ENCODE measurements at places on chromosomes 2 and 18. TPM values are rescaled to one million over a fixed set of nuclear protein-coding genes. Genes with fewer than 3 reads are reported as not detected.

The CENPA gene
- total RNA-seq, result 4.3 TPM

The UGT1A3 gene
- total RNA-seq, result not detected

The SCN1A gene
- 0.04 TPM for total RNA-seq

The CD226 gene
- 0.53 TPM for total RNA-seq

The TCF7L1 gene
- 5.1 TPM for total RNA-seq

The RGPD3 gene
- total RNA-seq, result 0.44 TPM

The RAMP1 gene
- total RNA-seq, result 41.5 TPM

DNA sequence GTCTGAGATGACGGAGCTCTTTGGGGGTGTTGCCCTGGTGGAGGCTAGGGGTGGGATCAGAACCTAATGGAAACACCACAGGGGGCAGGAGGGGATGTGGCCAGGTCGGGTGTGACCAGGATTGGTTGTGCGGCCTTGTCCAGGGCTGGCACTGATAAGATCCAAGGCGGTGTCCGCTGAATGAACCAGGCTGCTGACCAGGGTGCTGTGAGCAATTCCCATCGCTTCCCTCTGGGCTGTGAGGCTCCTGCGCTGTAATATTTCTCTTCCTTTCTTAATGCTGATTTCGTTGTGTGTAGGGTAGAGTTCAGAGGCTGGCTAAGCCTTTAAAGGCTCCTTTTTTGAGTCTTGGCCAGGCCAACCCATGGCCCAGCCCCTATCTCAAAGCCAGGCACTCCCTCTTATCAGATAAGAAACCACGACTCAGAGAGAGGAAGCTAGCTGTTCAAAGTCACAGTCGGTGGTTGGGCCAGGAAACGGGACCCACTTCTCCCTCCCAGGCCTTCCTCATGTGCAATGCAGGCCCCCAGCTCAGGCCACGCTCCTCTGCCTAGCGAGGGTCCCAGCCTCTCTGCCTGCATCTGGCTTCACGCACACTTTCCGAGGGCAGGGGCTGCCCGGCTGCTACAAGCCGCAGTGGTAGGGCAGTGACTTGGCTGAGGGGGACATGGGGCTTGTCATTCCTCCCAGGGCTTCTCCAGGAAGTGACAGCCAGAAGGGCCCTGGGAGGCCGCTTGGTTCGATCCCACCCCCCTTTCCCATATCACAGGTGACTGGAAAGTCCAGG is 26.0 kb upstream of the FOSL2 start:
- H3K27me3 ChIP-seq, result no peaks in the 10 kb centered on the region
- peaks cover 47% of the 10 kb centered on the region for H3K4me1 ChIP-seq
- no peak overlapping the region for H3K27ac ChIP-seq
- no peak overlapping the region for H3K4me3 ChIP-seq
- H3K36me3 ChIP-seq, result no peaks in the 10 kb centered on the region
- no peak for DNase-seq

- H3K36me3 ChIP-seq, result peaks cover 19% of the 10 kb centered on the region
- DNase-seq, result peak; percentile 62
- H3K4me3 ChIP-seq, result no peak overlapping the region
- H3K27me3 ChIP-seq, result no peaks in the 10 kb centered on the region
- peak overlapping the region; percentile 6 for H3K27ac ChIP-seq
These were observed 176.0 kb downstream of the GFPT1 start for GRCh38 chr2:69211048-69211447.

DNA sequence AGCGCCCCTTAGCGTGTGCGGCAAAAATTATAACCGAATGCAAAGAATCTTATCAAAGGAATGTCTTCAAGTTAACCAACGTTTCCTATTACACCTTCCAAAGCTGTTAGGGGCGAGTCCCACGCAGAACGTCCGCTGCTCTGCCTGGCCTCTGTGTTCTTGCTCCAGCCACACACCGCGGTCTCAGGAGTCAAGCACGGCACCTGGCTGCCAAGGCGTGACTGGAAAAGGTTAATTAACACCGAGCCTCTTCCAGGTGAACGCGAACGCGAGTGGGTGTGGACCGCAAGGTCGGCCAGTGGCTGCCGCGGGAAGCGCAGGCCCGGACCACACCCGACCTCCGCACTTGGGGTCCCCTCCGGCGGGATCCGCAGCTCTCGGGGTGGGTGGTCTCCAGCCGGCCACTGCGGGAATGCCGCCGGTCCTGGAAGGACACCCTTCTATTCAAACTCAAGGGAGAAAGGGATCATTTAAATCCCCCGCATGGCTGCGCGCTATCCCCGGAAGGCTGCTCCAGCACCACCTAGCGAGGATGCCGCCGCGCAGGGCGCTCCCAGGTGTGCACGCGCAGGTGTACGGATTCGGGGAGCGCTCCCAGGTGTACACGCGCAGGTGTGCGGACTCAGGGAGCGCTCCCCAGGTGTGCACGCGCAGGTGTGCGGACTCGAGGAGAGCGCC is 830 bp downstream of the CYB5A start:
- peaks cover 12% of the 10 kb centered on the region for H3K4me1 ChIP-seq
- no peak for DNase-seq
- no peaks in the 10 kb centered on the region for H3K36me3 ChIP-seq
- no peaks in the 10 kb centered on the region for H3K27me3 ChIP-seq
- peak overlapping the region; percentile 92 for H3K4me3 ChIP-seq
- H3K27ac ChIP-seq, result no peak overlapping the region

DNA sequence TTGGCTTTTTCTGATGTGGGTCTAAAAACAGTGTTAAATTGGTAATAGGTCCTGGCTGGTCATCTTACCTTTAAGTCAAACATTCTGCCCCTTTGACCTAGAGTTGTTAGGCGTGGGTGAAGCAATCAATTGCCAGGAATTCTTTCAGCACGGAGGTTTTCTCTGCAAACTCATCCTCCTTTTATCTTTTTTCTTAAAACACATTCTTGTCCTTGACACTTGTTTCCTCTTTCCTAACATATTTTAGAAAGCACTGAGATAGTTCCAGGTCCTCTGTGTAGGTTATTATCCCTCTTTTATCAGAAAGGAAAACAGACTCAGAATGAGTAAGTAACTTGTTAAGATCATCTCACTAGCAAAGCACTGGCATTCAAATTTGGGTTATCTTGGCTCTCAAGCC is 18.6 kb upstream of the AP1S3 start:
- no peaks in the 10 kb centered on the region for H3K27me3 ChIP-seq
- no peak for DNase-seq
- H3K4me1 ChIP-seq, result no peaks in the 10 kb centered on the region

GRCh38 chr2:63792530-63792929 is 49.2 kb upstream of the UGP2 start:
- H3K4me3 ChIP-seq, result no peak overlapping the region
- no peak for DNase-seq
- no peaks in the 10 kb centered on the region for H3K27me3 ChIP-seq
- peaks cover 8% of the 10 kb centered on the region for H3K4me1 ChIP-seq

GRCh38 chr2:39419282-39420223 is 17.5 kb downstream of the MAP4K3 start:
- H3K27me3 ChIP-seq, result no peaks in the 10 kb centered on the region
- DNase-seq, result no peak
- H3K27ac ChIP-seq, result no peak overlapping the region
- H3K36me3 ChIP-seq, result peaks cover 2% of the 10 kb centered on the region
- H3K4me3 ChIP-seq, result no peak overlapping the region

GRCh38 chr2:4915357-4915756 is 776.8 kb upstream of the SOX11 start:
- H3K27me3 ChIP-seq, result no peaks in the 10 kb centered on the region
- no peak overlapping the region for H3K4me3 ChIP-seq
- H3K27ac ChIP-seq, result no peak overlapping the region
- peak; percentile 21 for DNase-seq

DNA sequence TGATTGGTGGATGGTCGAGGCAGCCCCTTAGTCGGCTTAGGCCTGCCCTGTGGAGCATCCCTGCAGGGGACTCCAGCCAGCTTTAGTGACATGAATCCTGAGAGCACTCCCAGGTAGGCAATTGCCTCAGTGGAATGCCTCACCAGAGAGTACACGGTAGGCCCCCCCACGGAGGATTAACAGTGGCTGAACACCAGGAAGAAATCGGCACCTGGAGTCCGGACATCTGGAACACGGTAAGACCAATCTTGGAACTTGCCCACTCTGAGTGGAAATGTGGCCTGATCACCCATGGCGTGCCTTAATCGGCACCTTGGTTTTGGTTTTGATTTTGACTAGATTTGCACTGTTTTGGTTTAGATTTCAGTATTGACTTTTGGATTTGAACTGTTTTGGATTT is 326.2 kb upstream of the NCKAP5 start:
- H3K27me3 ChIP-seq, result peaks cover 4% of the 10 kb centered on the region

DNA sequence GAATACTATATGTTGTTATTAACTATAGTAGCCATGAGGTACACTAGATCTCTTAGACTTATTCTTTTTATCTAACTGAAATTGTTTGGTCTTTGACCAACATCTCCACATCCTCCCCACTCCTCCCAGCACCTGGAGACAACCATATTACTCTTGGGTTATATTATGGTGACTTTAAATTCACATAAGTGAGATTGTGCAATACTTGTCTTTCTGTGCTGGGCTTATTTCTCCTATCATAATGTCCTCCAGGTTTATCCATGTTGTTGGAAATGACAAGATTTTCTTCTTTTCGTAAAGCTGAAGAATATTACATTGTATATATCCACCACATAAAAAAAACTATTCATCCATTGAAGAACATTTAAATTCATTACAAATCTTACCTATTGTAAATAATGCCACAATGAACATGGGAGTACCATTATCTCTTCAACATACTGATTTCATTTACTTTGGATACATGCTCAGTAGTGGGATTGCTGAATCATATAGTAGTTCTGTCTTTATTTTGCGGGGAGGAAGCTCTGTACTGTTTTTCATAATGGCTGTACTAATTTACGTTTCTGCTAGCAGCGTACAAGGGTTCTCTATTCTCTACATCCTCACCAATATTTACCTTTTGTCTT is 159.2 kb upstream of the SCN7A start:
- H3K36me3 ChIP-seq, result no peaks in the 10 kb centered on the region
- DNase-seq, result no peak
- no peak overlapping the region for H3K27ac ChIP-seq

GRCh38 chr2:212644195-212644837 is 105.7 kb upstream of the ERBB4 start:
- H3K36me3 ChIP-seq, result no peaks in the 10 kb centered on the region
- no peak overlapping the region for H3K27ac ChIP-seq
- no peak for DNase-seq
- H3K4me1 ChIP-seq, result no peaks in the 10 kb centered on the region
- no peaks in the 10 kb centered on the region for H3K27me3 ChIP-seq

GRCh38 chr2:41644936-41645335 is 402.9 kb upstream of the PKDCC start:
- H3K4me1 ChIP-seq, result no peaks in the 10 kb centered on the region
- no peaks in the 10 kb centered on the region for H3K36me3 ChIP-seq
- H3K27me3 ChIP-seq, result no peaks in the 10 kb centered on the region
- no peak for DNase-seq
- no peak overlapping the region for H3K27ac ChIP-seq

DNA sequence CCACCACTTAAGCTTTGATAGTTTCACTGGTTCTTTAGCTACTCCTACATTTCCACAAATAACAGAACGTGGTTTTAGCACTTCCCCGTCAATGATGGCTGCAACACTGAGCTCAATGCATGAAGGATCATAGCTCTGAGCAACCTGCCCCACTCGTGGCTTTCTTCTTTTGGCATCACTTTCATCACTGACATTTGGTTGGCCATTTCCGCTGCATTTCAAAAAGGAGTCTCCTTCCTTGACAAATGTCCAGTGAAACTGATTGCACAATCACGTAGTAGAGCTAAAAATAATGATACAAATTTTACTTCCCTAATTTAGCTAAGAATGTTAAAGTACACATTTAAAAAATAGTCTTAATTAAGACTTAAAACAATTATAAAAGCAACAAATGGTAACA is 205.2 kb upstream of the HDAC4 start:
- peak; percentile 63 for DNase-seq
- H3K4me3 ChIP-seq, result no peak overlapping the region
- no peaks in the 10 kb centered on the region for H3K36me3 ChIP-seq
- peaks cover 8% of the 10 kb centered on the region for H3K4me1 ChIP-seq

- no peaks in the 10 kb centered on the region for H3K36me3 ChIP-seq
- no peak for DNase-seq
- H3K4me1 ChIP-seq, result no peaks in the 10 kb centered on the region
- no peaks in the 10 kb centered on the region for H3K27me3 ChIP-seq
- H3K4me3 ChIP-seq, result no peak overlapping the region
These were observed 145.0 kb downstream of the ZBTB7C start for GRCh38 chr18:48263914-48264902.

DNA sequence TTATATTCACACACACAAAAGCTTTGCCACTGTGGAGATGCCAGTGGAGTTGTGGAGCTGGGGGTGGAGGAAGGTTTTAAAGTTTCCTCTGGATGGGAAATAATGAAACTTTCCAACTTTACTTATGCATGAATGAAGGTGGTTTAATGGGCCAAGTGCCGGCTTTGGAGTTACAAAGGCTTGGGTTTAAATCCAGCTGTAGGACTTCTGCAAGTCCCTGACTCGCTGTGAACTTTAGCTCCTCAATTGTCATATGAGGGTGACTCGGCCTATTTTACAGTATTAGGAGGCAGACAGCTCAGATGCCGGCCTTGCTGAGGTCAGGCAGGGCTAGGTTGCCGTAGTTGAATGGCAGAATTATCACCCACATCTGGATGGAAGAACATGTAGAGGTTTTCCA is 415.8 kb upstream of the TRIB2 start:
- no peak for DNase-seq
- no peaks in the 10 kb centered on the region for H3K36me3 ChIP-seq
- no peak overlapping the region for H3K27ac ChIP-seq
- H3K4me3 ChIP-seq, result no peak overlapping the region
- H3K27me3 ChIP-seq, result no peaks in the 10 kb centered on the region

DNA sequence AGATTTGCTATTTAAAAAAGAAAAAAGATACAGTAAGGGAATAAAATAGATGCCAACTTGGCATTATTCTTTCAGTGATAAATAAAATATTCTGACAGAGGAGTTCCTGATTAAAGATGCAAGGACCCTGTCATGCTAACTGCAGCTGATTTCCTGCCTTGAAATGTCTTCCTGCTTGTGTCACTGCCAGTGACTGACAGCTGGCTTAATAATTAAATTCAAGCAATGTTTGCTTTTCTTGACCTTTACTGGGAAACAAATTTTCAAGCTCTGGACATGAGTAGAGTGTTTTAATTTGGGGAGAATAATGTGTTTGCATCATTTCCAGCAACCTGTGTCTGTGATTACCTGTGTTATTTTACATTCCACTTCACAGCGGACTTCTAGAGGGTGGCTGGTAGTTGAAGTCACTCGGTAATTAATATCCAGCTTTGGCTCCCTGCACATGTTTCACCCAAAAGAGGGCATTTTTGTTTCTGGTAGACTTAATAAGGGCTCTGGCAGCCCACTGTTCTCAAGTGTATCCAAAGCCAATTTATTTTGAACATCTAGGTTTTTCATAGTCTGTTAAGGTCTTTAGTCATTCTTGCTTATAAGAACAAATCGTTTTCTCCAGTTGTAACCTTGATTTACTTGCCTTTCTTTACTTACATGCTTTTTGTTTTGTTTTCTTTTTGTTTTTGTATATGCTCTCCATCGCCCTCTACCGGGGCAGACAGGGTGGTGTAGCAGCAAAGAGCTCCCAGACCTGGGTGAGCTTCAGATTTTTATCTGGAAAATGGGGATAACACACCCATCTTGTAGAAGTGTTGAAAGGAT is 48.5 kb upstream of the PROKR1 start:
- H3K36me3 ChIP-seq, result no peaks in the 10 kb centered on the region
- peak; percentile 43 for DNase-seq
- no peak overlapping the region for H3K4me3 ChIP-seq
- no peaks in the 10 kb centered on the region for H3K27me3 ChIP-seq
- H3K27ac ChIP-seq, result peak overlapping the region; percentile 49
